ENCODE measurements at places on chromosomes 2 and 18.

DNA sequence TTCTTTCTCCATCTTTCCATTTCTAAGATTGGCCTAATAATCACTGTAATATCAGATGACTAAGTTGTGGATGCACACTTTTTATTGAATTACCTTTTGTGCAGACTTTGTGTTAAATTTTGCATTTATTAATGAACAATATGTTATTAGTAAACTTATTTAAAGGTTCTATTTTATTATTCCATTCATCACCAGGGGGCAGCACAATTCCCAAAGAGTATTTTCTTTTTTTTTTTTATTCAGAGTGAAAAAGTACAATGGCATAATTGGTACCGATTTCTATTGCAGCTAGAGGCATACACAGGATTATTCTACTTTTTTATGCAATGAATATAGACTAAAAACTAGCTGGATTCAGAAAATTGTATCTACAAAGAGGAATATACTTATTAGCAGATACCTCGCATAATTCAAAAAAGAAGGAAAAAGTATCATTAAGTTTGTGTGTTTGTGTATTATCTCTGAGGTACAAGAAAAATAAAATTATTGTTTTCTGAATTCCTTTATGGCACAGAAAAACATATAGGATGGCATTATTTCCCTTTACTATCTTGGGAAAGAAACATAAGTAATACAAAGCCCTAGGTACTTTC is 390.6 kb downstream of the ERBB4 start:
- DNase-seq = no peak

- DNase-seq = no peak
These were observed 117.5 kb downstream of the CD226 start for GRCh38 chr18:69830189-69830588.

DNA sequence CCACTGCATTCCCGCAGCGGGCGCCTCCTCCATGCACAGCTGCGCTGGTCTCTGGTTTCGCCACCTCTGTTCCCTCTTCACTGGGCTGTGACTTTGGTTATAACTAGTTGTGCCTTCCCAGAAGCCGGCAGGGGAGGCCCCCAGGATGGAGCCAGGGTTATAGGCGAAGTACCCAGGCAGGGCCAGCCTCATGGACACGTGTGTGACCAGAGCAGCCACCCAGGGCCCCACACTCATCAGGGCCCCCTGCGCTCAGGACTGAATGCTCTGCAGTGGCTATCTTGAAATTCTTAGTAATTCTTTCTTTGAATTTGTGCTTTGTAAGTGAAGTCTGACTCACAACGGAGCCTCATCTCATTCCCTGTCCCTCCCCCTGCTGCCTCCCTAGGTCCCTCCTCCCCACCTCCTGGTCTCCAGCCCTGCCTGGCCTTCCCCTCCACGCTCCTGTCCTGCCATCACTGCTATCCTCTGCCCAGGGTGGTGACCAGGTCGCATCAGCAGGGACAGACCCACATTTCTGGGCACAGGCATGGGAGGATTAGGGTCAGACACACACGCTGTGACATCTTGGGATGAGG is 38.1 kb upstream of the LBH start:
- no peak for DNase-seq

DNA sequence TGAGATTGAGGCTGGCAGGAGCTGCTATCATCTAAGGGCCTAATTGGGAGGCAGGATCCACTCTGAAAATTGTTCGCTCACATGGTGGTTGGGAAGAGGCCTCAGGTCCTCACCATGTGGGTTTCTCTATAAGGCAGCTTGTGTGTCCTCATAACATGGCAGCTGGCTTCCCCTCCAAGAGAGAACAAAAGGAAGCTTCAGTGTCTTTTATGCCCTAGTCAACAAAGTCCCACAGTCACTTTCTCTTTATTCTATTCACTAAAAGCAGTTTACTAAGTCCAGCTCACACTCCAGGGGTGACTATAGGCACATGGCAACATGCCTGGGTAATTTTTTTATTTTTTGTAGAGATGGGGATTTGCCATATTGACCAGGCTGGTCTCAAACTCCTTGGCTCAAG is 5.8 kb upstream of the ITGAV start:
- no peak for DNase-seq

DNA sequence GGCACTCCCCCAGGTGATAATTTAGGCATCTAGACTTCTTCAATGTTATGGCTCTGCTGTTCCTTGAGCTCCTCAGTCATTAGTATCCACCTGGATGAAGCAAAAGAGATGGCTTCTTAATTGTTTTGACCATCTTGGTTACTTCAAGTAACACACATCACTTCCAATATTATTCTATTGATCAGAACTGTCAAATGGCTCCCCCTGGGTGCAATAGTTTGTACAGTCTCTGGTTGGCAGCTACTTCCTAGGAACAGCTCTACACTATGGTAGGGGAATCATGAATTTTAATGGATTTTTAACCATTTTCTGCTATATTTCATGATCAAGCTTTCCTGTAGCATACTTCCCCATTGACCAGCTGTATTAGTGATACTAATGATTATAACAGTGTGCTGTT is 157.0 kb downstream of the NYAP2 start:
- DNase-seq = no peak

- no peak for DNase-seq
These were observed 474.2 kb downstream of the PIK3C3 start for GRCh38 chr18:42429196-42429595.

DNA sequence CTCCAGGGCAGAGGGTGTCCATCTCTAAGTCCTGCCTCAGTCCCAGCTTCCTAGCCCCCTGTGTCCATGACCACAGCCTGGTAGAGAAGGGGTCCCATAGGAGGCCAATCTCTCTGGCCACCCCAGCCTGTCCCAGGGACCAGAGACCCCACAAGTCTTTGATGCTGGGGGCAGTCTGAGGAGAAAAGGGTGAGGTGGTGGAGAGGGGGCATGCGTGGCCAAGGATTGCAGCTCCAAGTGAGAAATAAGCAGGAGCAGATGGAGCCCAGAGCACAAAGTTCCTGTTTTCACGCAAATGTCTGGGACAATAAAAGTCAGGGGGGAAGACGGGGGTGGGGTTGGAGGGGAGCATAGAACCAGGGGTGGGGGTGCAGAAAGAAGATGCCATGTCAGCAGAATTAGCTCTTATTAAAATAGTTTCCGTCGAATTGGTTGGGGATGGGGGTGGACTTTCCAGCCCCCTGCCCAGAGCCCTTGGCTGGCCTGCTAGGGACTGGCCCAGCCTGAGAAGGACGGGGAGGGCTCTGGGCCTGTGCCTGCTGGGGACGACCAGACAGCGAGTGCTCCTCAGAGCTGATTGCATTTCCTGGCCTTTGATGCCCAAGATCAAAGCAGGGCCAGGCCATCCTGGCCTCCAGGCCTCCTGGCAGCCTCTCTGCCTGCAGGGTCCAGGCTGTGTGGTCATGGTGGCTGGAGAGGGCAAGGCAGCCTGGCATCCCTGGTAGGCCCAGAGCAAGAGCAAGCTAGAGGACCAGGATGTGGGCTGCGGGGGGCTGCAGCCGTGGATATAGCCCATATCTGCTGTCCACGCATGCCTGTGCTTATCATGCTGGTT is 337.1 kb downstream of the DYSF start:
- DNase-seq = no peak

GRCh38 chr2:30686000-30686399 is 121.2 kb downstream of the CAPN13 start:
- no peak for DNase-seq

DNA sequence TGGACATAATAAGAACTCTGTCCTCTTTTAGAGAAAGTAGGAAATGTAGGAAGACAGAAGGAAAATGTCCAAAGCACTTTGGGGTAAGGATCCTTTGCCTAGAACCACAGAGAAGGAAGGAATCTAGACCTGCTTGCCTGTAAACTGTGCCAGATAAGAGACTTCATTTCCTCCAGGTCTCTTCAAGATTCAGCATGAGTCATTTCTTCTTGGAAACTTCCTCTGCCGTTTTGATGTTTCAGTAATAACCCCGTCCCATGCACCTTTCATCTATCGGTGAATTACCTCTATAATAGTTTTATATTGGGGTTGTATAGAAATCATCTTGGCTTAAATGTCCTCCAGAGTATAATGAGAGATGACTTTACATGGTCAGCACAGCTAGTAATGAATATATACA is 63.2 kb upstream of the LRATD1 start:
- no peak for DNase-seq

All from activated CD4-positive, alpha-beta T cell treated with anti-CD3 and anti-CD28 coated beads for 1 hour (primary cell).